T-helper 2 cell (primary cell): ENCODE measurements at places on chromosomes 13 and 19.

- no peak for DNase-seq
These were observed 16.3 kb upstream of the RAP2A start for GRCh38 chr13:97417698-97418097.

DNA sequence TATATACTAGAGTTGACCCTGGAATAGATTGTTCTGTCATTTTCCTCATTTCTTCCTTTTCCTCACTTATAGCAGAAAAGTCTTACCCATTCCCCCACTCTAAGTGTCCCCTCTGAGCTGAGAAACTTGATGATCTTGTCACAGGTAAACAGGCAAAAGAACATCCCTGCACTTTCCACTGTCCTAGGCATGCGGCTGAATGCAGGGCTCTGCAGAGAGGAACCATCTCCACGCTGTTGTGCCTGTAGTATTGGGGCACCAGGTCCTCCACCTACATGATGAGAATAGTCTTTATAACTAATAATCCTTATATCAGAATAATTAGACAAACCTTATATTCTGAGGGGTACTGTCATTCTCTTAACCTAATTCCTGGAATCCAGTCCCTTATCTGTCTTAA, 211.3 kb downstream of the RBM26 start:
- no peak for DNase-seq

- peak; percentile 13 for DNase-seq
These were observed 41.8 kb upstream of the ZNF429 start for GRCh38 chr19:21463449-21464105.

DNA sequence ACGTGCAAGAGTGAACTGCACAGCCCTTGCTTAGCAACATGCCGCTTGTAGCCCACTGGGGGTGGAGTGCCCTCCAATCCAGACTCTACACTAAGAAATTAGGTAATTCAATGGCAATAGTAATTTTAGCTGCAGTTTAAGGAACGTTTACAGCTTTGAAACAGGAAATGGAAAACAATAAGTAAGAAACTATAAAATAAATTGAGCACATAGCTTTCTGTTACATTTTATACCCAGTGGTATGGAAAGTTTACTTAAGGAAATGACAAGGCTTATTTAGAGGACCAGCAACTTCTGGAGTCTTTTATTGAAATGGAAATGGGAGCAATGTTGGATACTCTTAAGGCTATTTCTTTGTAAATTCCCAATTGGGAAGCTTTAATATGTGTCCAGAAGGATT, 373.2 kb downstream of the KCNRG start:
- no peak for DNase-seq

DNA sequence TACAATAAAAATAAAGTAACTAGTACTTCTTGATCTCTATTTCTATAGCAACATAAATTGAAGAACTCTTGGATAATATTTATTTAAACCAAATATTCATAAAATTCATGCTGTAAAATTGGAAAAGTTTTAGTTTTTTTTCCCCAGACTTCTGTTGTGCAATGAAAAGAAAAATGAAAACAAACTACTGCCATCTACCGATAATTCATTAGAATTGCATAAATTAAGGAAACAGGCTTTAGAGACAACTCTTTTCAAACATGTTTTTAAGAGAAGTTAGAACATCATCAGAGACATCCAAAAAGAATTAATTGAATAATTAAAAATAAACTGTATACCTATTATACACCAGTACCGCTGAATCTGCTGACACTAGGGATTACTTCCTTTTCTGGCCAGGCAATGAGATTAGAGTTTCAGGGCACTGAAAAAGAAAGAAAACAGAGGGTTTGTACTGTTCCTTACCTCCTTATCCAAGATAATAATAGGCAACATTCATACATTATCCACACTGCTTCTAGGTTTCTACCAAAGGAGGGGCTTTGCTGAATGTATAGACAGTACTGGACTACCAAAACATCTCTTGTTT, 4.9 kb downstream of the CCDC122 start:
- no peak for DNase-seq

GRCh38 chr13:50214514-50214913, 199.3 kb downstream of the KCNRG start:
- DNase-seq, result no peak

DNA sequence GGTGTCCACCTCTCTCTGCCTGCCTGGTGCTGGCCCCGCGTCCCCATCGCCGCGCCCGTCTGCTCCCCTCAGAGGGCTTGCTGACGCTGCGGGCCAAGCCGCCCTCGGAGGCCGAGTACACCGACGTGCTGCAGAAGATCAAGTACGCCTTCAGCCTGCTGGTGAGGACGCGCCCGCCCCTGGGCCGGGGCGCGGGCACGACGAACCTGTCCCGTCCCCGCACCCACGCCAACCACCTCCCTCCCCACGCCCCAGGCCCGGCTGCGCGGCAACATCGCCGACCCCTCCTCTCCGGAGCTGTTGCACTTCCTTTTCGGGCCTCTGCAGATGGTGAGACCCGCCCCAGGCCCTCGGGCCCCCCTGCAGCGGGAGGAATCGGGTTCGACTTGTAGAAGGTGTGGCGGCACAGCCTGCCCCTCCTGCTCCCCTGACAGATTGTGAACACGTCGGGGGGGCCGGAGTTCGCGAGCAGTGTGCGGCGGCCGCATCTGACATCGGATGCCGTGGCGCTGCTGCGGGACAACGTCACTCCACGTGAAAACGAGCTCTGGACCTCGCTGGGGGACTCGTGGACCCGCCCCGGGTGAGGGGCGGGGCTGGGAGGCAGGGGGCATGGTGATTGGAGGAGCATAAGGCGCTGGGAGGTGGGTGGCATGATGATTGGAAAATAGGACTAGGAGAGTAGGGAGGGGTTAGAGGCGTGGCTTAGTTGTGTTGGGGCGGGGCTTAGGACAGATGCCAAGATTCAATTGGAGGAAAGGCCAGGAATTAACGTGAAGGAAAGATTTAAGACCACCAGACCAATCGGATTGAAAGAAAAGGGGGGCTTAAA, 6.6 kb downstream of the EPS8L1 start:
- DNase-seq, result no peak

DNA sequence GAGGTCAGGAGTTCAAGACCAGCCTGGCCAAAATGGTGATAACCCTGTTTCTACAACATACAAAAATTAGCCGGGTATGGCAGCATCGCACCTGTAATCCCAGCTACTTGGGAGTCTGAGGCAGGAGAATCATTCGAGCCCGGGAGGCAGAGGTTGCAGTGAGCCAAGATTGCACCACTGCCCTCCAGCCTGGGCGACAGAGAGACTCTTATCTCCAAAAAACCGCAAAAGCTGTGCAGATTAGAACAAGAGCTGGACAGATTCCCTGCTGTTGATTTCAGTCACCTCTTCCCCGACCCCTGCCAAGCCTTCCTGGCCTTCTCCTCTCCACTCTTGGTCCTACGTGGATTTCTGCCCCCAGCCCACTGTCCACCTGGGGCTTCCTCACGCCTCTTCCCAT, 8.3 kb downstream of the CAMSAP3 start:
- DNase-seq, result no peak

DNA sequence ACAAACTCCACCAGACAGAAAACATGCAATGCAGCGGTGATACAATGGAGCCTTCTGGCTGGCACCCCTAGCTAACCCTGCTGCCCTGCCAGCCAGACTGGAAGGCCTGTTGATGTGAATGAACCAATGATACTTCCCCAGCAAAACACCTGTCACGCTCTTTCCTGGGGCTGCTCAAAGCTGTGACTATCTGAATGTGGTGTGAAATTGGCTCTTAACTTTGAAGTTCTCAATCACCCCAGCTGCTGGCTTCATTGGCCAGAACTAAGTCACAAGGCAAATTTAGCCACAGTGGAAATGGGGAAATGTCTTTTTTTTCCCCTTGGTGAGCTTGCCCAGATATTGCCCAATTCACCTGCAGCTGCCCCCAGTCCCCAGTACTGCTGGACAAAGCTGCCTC, 147.3 kb downstream of the SLC7A1 start:
- no peak for DNase-seq

GRCh38 chr19:38650911-38651584, 3.6 kb downstream of the ACTN4 start:
- no peak for DNase-seq

- no peak for DNase-seq
These were observed 22.4 kb downstream of the MED26 start for GRCh38 chr19:16605553-16605994.

GRCh38 chr13:97001636-97002035, 7.4 kb upstream of the OXGR1 start:
- DNase-seq, result no peak

- DNase-seq, result no peak
These were observed 270.0 kb upstream of the PCDH20 start for GRCh38 chr13:61685682-61686012.

GRCh38 chr19:11257846-11258380, 4.4 kb downstream of the DOCK6 start:
- DNase-seq, result no peak

DNA sequence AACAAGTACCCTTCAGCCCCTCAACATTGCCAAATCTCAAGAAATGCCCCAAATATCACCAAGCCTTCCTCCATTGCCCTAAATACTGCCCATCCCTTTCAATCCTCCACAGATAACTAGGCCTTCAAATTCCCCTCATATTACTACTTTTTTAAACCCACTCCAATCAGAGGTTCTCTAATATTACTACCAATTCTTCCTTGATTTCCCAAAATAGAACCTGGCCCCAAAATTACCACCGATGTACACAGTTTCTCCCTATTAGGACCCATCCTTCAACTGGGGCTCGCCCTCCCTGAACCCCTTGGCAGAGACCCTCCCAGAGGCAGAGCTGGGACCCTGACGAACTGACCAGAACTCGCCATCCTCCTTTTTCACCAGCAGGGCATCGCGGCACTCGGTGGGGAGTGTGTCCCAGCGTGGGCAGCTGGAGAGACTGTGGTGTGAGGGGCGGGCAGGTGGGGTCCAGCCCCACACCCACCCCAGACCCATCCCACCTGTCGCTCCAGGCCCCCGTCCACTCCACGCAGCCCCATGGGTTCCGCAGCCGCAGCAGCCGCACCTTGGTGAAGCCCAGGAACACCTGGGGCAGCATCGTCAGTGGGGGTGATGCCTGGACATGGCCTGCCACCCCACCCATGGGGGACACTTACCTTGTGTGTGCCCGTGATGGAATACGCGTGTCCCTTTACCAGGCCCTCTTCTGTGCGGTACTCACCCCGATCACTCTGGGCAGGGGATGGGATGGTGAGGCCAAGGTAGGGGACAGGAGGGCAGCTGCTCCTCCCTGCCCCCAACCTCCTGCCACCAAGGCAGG, 6.1 kb downstream of the CAPN12 start:
- no peak for DNase-seq

DNA sequence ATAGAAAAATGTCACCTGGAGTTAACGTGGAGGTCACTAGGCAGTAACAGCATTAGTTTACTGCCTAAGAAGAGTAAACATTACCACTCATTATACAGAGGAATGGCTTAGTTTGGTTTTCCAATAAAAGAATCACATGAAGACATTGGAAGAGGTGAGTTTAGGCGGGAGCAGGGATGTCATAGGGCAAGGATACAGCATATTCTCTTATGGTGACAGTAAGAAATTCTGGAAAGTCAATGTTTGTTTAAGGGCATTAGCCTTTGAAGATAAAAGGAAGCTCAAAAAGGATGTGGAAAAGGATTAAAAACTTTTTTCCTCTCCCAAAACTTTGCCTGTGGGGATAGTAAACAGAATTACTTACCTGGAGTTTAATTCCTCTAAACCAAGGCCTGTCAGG, 4.1 kb downstream of the POLR1D start:
- no peak for DNase-seq

- no peak for DNase-seq
These were observed 241.0 kb downstream of the POSTN start for GRCh38 chr13:37357548-37357947.

DNA sequence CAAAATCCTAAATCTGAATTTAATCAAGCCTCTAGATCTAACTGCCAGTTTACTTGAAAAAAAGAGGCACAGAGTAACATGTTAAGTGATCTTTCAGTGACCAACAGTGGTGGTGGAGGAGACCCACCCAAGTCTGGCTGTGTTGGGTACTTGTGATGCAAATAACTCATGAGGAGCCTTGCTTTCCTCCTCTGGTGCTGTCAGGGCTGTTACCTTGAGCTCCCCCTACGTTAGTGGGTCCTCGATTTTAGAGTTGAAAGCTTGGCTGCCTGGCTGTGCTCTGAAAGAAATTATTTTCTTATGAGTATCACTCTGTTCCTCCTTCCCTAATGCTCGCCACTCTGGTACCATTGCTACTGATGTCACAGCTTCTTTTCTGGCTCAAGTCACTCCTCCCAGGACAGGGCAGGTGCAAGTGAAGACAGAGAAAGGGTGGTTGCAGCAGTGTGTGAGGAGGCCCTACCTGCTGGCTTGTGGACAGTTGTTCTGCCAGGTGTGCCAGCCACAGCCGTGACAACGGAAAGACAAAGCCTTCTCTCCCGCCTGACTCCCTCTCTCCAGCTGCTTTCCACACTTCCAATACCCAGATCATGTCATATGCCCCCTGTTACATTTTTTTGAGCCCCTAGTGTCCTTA, 6.5 kb upstream of the SUPT20H start:
- no peak for DNase-seq

DNA sequence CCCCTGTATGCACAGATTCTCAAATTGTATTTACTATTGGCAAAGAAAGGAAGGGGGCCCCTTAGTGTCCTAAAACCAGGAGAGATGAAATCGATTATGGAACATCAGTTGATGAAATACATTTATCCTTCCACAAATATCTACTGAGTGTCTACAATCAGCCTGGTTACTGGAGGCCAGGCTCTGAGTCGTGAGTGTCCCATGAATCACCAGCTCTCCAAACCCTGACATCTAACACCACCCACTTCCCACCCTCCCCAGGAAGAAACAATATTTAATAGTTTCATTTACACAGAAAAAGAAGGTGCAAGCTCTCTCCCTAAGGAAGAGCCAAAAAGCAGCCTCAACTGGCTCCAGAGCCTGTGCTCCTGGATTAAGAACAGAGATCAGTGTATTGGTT, 25.2 kb downstream of the KCTD15 start:
- DNase-seq, result no peak

DNA sequence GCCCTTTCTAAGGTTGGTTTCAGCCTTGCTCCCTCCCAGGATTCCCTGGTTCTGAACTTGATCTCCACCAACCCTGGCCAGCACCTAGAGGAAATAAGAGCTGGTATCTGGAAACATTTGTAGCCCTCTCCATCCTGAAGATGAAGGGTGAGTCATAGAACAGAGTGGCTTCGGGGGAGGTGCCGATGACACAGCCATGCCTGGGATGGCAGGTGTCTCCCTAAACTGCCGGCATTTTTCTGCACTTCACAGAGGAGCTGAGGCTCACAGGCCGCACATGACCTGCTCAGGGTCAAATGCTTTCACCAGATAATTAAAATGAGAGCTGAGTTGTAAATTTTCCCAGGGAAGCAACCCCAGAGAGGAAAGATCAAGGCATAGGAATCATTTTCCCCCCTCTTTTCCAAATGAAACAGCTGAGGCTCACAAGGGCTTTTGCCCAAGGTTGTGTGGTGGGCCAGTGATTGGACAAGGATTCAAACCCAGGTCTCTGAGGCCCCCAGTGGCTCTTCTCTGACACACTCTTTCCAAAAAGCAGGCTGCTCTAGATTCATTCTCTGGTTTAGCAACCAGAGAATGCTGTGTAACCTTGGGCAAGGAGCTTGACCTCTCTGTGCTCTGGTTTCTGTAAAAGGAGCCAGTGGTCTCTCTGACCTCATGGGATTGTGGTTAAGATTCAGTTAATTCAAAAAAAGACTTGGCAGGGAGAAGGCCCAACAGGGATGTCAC, 1.2 kb upstream of the SLC25A42 start:
- no peak for DNase-seq
